Renal cortical epithelial cell (primary cell): ENCODE measurements at places on chromosomes 7 and 10.

DNA sequence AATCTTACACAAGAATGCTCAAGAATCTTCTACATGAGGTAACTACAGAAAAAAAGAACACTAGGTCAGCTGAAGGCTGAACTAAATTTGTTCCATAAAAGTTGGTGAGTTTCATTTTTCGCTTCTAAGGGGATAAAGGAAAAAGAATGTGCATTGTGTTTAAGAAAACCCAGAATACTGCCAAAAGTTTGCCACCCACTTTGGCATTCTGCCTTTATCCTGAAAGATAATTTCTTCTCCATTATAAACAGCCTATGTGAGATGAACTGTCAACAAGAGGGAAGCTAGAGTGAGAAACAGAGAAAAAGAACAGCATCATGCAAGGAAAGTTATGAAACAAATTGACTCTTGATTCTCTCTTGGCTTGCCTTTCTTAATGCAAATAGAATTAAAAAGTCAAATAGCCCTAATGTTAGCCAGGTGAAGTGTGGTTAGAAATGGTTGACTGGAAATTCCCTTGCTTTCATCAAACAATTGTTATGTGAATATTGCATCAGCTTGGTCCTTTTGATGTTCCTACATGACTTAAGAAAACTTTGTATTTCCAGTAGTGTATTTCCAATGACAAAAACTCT, 25.8 kb downstream of the STEAP1 start:
- DNase-seq, result peak; percentile 94

GRCh38 chr10:7786430-7786829, 1.4 kb downstream of the KIN start:
- no peak for DNase-seq

DNA sequence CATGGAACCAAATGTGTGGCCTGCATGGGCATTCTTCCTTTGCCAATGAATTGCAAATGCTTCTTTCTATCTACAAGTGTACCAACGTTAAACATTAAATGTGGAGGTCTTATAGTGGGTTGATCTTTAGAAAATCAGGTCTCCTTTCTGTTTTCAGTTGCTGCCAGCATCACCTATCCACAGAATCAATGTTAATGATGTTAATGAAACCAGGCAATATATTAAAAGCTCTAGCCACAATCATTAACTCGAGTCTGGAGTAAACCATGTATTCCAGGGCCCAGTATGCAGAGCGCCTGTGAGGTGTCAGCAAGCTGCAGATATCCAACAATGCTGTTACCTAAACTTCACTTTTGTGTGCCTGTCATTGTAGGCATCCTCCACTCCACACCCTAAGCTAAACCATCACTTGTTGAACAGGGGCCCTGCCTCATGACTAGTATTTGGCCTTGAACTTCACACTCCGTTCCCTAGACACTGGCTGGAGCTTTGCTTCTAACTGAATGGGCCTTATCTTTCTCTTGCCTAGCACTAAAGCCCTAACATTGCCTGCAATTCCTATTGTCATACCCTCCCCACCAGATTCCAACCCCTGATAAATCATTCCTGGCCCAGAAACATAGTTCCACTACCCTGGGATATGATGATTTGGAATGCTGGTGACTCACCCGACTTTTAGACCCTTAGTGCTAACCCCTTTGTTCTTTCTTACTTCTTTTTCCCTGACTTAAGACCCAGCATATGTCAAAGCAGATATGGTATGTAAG, 24.3 kb upstream of the ITGB8 start:
- DNase-seq, result peak; percentile 76

DNA sequence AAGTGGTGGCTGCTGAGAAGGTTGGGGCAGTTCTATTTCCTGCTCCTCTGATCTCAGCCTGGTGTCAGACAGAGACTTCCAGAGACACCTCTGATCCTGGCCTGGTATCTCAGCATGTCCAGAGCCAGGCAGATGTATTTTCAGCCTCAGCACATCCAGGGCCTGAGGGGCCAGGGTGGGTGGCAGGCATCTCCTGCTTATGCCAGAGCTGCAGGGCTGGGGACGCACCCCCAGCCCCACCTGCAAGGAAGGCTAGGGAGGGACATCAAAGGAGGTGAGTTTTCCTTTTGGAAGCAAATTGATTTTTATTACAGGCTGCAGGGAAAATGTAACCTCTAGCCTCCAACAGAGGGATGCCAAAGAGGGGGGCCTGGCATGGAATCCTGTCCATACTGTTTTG, 36.7 kb downstream of the CFAP46 start:
- DNase-seq, result no peak

DNA sequence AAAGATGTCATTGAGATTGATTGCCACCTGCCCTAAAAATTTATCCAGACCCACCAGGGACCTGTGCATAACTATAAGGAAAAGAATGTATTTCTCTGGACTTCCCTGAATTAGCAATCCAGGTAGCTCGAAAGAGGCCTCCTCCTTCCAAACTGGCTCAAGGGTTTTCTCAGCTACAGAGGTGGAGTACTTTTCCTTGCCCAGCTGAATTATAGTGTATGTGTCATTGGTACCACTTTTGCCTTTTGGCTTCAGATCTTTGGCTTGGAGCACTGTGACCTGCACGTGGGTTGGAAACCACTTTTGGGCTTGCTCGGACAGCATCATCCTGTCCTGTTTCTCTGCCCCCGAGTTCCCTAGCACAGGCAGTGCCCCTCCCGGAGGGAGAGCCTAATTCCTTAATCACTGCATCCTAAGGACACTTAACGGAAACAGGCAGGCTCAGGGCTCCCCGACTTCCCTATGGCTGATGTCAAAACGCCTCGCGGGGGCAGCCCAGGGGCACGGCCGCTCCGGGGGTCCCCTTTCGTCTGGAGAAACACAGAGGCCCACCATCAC, 825 bp downstream of the RAB11FIP2 start:
- peak; percentile 52 for DNase-seq

GRCh38 chr10:4545062-4545461, 280.9 kb upstream of the AKR1E2 start:
- no peak for DNase-seq

DNA sequence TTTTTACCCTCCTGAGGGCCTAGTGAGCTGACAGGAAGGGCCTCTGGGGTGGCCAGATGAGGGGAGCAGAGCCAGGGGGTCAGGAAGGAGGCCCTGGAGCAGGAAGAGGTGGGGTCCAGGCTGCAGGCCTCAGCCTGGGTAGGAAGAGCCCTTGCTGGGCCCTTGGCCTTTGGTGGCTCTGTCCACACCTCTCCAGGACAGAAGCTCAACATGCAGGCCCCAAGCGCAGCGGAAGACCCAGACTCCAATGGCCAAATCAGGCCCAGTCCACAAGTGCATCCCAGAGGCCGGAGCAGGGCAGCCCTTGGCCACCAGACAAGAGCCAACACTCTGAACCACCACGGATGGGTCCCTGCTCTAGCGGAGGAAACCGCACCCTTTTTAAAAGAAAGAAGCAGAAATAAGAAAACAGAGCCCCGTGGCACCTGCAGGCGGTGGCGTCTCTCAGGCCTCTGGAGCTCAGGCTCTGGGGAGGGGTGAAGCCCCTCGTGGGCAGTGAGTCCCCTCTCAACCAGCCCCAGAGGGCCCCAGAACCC, 52.8 kb downstream of the FOXL3 start:
- no peak for DNase-seq

DNA sequence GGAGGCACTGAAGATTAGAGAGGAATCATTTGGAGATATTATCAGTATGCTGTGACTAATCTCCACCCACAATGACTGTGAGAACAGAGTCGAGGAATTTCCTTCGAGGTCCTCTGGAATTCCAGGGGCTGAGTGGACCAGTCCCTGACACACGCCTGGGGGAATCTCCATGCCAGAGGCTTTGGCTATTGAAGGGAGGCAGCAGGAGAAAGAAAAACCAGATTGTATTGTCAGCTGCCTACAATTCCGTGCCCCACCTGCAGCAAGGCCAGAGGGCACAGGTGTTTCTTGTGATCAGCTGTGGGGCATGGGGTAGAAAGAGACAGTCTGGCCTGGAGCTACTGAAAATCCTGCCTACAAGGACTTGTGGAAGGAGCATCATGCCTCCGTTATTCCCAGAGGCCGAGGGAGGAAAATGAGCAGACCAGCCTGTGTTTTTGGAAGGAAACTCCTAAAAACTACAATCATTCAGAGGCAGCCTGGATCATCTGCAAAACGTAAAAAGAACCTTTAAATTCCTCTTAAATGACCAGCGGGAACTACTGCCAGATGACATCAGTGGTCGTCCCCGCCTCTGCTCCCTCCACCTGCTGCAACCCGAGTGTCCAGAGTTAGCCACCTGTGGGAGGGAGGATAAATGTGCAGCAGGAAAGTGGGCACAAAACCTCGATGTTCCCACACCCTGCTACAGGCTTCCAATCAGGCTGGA, 25.4 kb upstream of the ANK3 start:
- peak; percentile 85 for DNase-seq

- no peak for DNase-seq
These were observed 116.1 kb downstream of the APBB1IP start for GRCh38 chr10:26554246-26554645.

DNA sequence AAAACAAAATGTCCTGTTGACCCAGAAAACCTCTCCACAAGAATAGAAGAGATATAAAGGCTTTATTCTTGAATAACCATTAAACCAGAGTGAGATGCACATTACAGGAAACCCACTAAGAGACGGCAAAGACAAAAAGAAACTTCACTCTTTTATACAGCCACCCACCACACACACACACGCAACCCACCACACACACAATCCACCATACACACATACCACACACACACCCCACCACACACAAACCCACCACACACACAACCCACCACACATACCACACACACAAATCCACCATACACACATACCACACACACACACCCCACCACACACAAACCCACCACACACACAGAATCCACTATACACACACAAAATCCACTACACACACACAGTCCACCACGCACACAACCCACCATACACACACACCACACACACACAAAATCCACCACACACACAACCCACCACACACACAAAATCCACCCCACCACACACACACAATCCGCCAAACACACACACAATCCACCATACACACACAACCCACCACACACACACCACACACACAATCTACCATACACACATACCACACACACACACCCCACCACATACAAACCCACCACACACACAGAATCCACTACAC, 9.5 kb upstream of the REPIN1 start:
- no peak for DNase-seq

DNA sequence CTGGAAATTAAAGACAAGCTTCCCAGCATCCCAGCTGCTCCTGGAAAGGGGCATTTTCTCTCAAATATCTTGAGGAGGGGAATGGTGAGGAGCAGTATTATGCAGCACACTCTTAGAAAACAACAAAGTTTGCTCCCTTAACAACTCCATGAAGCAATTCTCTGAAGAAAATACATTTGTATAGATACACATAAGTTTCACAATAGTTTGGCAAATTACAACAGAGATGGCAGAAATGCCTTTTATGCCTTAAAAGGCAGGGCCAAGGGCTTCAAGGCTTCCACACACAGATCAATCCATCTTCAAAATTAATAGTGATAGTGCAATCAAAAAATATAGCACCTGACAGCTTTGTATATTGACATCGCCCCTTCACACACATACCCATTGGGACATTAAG, 12.2 kb downstream of the DGKI start:
- DNase-seq, result no peak

- peak; percentile 13 for DNase-seq
These were observed 40.1 kb downstream of the IQUB start for GRCh38 chr7:123494193-123494796.

- DNase-seq, result no peak
These were observed 471.7 kb downstream of the GRM8 start for GRCh38 chr7:126780993-126781392.

DNA sequence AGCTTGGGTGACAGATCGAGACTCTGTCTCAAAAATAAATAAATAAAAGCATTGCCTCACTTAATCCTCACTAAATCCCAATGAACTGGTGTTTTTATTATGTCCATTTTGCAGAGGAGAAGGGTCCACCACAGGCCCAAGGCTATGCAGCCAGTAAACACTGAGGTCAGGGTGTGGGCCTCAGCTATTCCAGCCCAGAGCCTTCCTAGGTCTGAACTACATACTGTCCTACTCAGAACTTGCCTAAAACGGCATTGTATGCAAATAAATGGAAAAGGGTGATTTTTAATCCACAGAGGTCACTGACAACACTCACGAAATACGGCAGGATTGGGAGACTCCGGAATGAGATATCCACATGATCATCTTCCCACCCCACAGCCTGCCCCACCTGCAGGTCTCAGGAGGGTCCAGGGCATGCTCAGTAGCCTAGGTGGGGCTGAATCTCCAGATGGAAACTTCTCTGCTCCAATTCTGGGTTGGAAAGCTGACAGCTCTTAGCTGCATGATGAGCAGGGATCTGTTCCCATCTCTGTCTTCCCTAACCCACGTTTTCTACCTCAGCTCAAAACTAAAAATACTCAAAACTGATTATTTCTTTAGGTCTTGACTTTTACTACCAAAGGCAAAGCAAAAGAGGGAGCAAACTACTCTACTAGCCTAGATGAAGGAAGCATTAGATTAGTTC, 121.0 kb downstream of the SORBS1 start:
- no peak for DNase-seq

DNA sequence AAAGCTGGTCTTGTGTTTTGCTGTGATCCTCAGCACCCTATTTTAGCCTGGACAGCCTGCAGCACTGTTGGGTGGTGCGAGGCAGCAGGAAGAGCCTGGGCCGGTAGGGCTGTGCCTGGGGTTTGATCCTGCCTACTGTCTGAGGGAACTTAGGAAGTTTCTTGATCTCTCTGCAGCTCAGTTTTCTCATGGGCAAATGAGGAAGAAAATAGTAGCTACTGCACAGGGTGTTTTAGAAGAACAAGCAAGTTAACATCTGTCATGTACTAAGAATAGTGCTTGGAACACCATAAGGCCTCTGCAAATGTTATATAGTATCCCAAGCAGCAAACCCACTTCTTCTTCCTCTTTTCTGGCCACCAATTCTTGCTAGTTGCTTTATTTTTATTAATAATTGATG, 12.0 kb upstream of the AGR2 start:
- DNase-seq, result no peak

DNA sequence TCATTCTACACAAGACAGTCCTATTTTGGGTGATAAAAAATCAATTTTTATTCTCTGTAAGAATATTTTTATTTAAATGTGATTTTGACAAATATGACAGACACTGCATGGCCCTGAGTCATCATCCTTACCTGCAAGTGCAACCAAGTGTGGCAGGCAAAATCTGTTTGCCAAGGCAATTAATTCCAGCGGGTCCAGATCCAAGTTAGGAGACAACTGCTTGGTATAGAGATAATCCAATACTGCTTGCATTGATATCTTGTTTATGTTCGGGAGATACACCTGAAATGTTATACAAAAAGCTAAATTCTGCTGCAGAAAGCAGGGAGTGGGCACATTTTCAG, 66.2 kb downstream of the RHOBTB1 start:
- no peak for DNase-seq

GRCh38 chr10:78853864-78854263, 214.9 kb upstream of the ZMIZ1 start:
- DNase-seq, result no peak

GRCh38 chr7:39574673-39575349, 8.6 kb downstream of the YAE1 start:
- no peak for DNase-seq

DNA sequence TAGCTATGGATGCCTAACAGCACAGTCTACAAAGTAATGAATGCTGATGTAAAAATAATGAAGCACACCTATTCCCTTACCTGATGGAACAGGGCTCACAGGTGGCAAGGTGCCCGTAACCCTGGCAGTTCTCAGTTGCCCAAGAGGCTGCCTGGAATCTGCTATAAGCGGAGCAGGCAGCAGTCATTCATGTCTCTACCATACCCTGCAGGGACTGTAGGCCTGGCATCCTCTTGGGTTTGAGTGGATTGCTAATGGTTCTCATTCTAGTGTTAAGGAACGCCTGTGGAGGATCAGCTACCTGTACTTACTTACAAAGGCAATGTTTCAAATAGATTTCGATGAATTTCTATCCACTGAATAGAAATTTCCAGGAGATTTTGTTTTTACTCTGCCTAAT, 38.4 kb downstream of the BAIAP2L1 start:
- DNase-seq, result no peak
